CMK (cell line): ENCODE measurements at places on chromosomes 11 and 22.

GRCh38 chr11:116838321-116839084 is 1.1 kb upstream of the APOA1 start:
- DNase-seq: no peak

- no peak for DNase-seq
Measured at GRCh38 chr22:30078320-30079311, 1.6 kb upstream of the HORMAD2 start.

- DNase-seq: no peak
Measured at GRCh38 chr11:66264914-66265313, 3.5 kb upstream of the RAB1B start.

DNA sequence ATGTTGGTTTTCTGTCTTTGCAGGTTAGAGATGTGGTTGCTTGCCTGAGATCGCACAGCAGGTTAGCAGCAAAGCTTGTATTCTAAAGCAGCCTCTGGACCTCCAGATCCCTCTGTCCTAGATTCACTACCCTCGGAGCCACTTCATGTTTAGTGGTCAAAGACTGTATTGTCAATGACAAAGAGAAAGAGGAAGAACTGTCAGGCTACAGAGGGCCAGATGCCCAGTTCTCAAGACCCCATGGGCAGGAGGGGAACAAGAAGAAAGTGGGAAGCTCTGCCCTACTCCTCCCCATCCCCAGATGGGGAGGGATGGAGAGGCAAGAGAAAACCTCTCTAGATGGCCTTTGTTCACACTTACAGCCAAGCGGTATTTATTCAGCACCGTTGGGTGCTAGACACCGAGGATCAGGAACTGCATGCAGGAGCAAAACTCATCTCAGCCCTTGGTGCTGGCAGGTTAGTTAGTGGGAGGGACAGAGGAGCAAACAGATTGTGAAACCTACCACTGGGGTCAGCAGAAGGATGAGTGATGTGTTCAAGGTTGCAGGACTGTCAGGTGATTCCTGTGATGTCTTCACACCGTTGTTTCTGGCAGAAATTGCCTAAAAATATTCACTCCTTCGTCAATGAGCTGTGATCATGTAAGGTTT is 38.3 kb upstream of the PTPRJ start:
- no peak for DNase-seq

GRCh38 chr11:116310226-116310625 is 462.6 kb downstream of the BUD13 start:
- DNase-seq: no peak

DNA sequence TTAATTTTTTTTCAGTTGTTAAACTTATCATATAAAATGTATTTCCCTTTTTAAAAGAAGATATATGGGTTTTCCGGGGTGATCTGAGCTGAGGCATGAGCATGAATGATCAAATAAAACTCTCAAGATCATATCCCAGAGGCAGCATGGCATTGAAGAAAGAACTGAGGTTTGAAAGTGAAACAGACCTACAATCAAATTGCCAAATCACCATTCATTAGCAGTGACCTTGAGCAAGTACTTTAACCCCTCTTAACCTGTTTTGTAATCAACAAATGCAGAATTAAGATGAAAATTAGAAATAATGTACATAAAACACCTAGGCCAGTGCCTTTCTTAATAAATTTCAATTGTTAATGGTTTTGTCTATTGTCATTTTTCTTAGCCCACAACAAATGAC is 116.0 kb downstream of the RBFOX2 start:
- DNase-seq: no peak

GRCh38 chr11:35891096-35891495 is 52.8 kb upstream of the LDLRAD3 start:
- DNase-seq: no peak

GRCh38 chr11:42255906-42256305 is 796.5 kb upstream of the LRRC4C start:
- DNase-seq: no peak

GRCh38 chr11:64259533-64260067 is 8.3 kb downstream of the PLCB3 start:
- no peak for DNase-seq

DNA sequence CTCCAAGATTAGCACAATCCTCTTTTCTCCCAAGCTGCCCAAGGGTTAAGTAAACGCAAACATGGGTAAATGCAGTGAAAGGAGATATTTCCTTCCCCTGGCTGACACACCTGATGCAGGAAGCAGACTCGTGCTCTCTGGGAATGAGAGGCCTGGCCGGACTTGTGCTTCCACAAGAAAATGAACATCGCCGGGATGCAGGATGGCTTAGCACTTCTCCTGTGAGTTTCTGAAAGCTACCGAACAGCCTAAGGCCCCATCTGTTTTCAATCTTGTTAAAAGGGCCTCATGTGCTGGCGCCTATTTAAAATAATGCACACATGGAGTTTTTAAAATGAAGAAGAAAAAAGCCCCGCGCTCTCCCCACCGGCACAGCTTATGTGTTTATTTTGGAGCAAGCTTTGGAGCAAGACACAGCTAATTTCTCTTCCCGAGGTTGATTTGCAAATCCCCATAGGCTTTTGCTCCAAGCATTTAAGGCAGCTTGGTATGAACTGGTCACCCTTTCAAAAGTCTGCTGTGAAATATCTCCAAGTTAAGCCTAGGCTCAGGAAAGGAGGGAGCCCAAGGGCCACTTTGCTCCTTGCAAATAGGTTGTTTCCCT is 100.9 kb downstream of the SYN3 start:
- no peak for DNase-seq

GRCh38 chr11:11420899-11421285 is 67.8 kb upstream of the CSNK2A3 start:
- no peak for DNase-seq

GRCh38 chr11:134533511-134533910 is 121.5 kb upstream of the B3GAT1 start:
- DNase-seq: no peak

DNA sequence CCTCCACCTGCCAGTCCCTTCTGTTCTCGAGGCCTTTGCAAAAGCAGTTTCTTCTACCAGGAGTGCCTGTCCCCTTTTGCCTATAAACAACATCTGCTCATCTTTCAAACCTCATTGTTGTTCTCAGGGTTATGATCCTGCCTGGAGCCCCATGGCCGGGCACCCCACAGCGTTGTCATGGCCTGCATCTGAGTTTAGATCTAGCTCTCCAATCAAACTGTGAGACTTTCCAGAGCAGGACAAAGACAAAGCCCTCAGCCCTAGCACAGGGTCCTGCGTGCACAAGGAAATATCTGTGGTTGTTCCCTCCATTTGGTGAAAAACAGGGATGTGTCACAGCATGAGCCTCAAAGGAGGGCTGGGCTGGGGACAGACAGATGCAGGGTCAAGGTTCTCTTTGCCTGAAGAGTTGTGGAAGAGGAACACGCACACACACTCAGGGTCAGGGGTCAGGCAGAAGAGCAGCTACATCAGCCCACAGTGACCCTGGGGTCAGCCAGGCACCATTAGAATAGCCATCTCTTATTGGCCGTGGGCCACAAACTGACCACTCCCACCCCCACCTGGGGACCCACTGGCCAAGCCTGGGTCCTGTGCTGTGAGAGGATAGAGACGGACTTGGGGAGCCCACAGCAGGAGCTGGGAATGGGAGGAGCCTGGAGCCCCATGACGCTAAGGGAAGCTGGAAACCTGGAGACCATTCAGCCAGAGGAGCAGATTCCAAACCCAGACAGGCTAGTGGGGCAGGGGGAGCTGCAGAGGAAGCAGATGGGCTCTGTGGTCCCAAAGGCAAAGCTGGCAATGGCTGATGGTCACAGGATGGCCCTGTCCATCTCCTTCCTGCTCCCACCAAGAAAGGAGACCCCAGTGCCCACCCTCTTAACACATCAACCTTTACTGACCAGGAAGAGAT is 99.4 kb downstream of the PDE2A start:
- DNase-seq: no peak

GRCh38 chr11:75615751-75616150 is 53.1 kb downstream of the MAP6 start:
- DNase-seq: no peak

DNA sequence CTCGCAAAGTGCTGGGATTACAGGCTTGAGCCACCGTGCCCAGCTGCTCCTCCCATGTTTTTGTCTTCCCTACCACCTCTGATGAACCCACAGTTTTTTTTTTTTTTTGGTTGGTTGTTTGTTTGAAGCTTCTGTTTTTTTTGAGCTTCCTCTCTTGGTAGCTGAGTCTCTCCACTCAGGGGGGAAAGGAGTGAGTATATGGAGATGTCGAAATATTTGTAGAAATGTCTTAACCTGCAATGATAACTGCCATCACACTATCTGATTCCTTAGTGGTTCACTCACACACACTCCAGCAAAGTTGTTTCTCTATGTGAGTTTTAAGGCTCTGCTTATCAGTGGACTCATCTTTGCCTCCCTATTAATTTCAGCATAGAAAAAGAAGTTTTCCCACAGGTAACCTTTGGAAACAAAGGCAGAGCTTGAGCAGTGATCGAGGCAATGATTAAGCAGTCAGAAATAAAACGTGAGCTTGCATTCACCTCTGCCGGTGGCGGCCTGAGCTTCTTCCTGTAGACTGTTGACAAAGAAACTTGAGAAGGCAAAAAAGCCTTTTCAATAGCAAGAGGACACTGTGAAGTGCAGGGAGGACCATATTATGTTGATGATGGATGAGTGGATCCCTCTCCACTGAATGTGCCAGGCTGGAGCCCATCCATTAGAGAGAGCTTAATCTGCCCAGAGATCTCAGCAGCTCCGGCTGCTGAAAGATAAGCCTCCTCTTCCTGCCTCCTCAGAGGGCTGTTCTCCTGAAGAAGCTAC is 29.0 kb upstream of the RASSF10 start:
- DNase-seq: no peak

DNA sequence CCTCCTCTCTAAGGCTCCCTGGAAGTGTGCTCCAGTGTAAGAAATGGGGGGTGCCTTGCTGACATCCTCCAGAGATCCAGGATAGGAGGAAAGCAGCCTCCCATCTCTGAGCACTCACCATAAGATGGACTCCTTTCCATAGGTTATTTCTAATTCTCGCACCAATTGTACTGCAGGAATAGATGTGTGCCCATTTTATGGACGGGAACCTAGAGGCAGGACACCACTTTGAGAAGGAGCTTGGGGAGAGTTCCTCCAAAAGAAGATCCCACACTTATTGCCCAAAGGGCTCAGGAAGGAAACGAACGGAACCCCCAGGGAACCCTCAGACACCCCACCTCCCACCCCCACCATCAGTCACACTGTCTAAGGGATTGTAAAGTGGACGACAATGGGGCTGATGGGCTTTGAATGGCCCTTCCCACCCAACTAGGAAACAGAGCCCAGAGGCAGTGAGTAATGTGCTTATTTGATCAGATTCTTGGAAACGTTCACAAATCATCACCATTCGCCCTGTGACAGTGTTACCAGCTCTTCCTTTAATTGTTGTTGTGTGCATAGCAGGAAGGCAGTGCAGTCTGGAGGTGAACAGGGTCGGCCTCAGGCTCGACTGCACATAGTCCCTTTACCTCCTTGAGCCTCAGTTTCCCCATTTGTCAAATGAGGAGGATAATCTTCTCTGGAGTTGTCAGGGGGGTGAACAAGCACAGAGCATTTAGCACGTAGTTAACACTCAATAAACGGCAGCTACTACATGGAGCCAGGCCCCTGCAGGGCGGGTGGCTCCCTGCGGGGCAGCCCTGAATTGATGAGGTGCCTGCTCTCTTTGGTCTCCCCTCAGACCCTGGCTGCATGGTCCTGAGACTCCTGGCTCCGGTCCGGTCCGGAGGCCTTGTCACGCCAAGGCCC is 8.4 kb upstream of the MN1 start:
- no peak for DNase-seq

DNA sequence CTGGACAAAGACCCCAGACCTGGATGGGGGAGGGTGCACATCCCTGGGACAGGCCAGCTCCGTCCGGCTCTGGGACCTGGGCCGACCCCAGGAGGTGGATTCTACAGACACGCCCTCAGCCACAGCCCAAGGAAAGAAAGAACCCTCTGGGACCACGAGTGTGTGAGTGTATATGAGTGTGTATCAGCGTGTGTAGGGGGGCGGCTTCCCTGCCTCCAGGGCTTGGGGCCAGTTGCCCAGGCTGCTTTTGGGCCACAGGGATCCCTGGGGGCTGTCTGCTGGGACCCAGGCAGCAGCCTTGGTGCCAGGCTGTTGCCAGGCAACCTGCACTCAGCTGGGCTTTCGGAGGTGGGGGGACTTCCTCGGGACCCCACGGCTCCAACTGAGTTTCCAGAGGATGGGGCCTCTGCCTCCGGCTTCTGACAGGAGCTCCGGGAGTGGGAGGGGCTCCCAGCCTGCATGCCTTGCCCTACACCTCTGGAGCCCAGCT is 8.9 kb downstream of the DUSP8 start:
- DNase-seq: no peak

GRCh38 chr11:73325036-73325981 is 17.2 kb downstream of the ARHGEF17 start:
- no peak for DNase-seq

DNA sequence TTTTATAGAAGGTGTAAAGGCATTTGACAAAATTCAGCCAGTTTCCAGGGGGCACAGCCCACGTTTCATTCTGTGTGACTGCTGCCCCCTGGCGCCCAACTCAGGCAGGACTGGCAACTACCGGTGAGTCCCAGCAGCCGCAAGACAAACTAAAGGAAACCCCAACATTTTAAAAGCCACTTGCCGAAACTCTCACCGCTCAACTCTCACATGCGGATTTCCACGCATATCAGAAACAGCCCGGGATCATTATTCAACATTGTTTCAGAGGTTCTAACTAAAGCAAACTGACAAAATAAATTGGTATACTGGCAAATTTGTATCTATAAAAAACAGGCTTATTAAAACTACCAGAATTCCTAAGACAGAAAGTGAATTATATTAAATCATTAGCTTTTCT is 48.2 kb downstream of the MORC2 start:
- DNase-seq: peak; percentile 59

DNA sequence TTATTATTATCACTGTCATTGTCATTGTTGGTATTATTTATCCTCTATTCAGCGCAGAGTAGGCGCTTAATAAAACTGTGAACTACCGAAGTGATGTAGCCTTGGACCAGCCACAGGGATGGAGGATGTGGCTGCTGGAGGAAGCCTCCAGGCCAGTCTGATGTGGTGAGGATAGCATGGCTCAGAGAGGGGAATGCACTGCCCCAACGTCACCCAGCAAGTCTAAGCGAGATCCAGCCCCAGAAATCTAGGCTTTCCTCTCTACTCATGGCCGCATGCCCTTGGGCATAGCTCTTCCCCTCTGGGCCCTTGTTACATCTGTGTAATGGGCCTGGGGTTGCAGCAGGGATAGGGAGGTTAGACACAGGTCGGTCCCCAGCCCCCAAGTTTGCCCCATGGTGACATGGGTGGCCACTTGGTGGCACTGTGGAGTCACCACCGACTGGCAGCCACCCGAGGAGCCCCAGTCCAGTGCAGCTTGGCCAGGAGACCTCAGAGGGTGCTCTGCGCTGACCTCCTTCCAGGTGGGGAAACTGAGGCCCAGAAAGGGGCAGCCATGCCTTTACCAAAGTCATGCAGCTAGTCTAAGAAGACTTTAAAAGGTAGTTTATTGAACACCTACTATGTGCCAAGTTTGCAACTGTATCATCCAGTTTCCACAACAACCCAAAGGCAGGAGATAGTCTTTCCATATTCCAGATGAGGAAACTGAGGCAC is 395.7 kb downstream of the MN1 start:
- DNase-seq: no peak

- no peak for DNase-seq
Measured at GRCh38 chr11:44687388-44687787, 39.4 kb upstream of the TSPAN18 start.
